ENCODE measurements at places on chromosomes 6 and 20.
A peak's percentile ranks its signal among the peaks of the same experiment; 100 is the strongest.

GRCh38 chr20:24257171-24257570 is 212.3 kb upstream of the SYNDIG1 start:
- DNase-seq: no peak

DNA sequence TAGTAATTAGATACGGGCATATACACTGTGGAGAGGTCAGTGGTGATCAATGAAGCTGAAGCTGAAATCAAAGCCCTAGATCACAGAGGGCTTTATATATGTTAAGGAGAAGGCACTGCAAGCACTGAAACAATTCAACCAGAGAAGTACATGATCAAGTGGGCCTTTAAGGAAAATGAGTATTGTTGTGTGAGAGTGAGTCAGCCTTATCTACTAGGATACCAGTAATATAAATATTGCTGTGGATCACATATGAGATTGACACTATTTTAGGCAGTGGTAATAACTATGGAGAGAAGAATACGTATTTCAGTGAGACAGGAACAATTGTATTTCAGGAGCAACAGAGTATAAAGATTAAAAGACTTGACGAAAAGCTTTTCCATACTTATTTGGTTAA is 1172.2 kb upstream of the GJE1 start:
- DNase-seq: no peak

GRCh38 chr6:39811835-39812345 is 19.7 kb downstream of the DAAM2 start:
- DNase-seq: no peak

- peak; percentile 40 for DNase-seq
Observed at GRCh38 chr6:34143884-34144580, 1.9 kb downstream of the GRM4 start.

- DNase-seq: no peak
Observed at GRCh38 chr6:89359561-89359960, 7.0 kb upstream of the UBE2J1 start.

DNA sequence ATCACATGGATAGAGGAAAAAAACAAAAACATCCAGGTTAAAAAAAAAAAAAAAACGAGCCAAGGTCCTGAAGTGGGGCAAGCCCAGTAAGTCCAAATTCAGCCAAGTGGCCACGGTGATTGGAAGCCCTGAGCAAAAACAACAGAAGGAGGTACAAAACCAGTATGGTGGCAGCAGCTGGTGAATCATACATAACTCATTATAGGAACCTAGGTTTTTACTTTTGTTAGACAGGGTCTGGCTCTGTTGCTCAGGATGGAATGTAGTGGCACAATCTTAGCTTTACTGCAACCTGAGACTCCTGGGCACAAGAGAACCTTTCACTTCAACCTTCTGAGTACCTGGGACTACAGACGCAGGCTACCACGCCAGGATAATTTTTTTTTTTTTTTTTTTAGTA is 22.7 kb upstream of the MYB start:
- DNase-seq: no peak

GRCh38 chr6:82882363-82883023 is 183.1 kb downstream of the UBE3D start:
- DNase-seq: no peak

DNA sequence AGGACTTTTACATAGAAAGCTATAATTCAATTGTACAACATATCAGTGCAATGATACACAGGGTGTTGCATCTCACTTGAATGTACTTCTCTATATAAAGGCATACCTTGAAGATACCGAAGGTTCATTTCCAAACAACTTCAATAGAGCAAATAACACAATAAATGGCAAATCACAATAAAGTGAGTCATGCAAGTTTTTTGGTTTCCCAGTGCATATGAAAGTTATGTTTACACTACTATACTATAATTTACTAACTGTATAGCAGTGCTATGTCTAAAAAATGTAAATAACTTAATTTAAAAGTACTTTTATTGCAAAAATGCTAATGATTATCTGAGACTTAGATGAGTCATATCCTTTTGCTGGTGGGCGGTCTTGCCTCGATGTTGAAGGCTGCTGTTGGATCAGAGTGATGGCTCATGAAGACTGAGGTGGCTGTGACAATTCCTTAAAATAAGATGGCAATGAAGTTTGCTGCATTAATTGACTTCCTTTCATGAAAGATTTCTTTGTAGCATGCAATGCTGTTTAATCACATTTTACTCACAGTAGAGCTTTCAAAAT is 188.8 kb downstream of the TASP1 start:
- DNase-seq: no peak

DNA sequence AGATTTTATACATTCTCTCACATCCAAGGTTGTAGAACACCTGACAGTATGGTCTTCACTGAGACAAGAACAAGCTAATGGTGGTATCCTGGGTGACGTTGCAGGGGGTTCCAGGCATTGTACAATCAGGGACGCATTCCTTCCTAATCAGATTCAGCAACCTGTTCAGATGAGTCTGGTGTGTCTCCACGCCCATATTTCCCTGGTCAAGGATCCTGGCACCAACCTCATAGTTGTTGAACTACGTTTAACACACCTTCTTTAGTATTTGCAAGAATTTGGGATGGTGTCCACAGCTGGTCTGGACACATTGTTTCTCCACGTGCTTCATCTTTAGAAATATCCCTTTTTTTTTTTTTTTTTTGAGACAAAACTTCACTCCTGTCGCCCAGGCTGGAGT is 161.0 kb upstream of the CDYL start:
- DNase-seq: no peak

- no peak for DNase-seq
Observed at GRCh38 chr6:42138630-42139619, 3.5 kb downstream of the C6orf132 start.

- DNase-seq: no peak
Observed at GRCh38 chr6:48109944-48110343, 1.1 kb downstream of the PTCHD4 start.

DNA sequence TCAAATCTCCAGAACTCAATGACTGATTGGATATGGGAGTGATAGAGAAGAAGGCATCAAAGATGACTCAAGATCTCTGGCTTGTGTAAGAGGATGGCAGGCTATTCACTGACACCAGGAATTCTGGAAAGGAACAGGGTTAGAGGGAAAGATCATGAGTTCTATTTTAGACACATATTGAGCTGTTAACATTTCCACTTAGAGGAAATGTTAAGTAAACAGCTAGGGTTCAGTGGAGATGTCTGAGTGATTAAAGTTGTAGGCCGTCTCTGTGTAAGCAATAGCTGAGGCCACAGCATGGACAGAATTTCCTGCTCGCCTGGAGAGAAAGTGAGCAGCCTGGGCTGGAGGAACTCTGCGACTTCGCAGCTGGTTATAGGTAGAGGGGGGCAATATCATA is 21.0 kb downstream of the ZC3H12D start:
- DNase-seq: no peak

DNA sequence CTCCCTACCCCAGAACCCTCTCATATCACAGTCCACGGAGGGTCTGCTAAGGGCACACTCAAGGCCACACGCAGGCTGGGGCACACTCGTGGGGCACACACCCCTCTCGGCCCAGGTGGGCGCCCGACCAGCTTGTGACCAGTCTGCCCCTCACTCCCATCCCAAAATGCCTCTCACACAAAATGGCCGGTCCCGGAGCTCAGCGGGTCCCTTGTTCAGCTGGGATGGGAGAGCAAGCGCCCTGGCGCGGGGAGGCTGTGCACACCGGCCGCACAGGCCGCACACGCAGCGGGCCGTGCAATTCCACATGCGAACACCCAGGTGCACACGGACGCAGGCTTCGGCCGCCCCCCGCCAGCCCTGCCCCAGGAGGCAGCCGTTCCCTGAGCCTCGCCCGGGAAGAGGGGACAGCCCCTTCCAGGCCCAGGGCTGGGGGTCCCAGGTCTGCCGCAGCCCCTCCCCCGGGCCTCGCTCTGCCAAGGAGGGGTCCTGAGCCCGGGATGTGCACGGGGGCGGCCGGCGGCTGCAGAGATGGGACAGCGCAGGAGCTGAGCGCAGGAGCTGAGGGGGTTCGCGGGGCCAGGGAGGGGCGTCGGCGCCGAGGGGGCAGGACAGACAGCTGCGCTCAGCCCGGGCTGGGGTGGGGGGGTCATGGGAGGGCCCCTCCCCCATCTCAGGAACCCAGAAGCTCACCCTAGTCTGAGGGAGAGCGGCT is 1.3 kb downstream of the KCNQ2 start:
- DNase-seq: no peak

DNA sequence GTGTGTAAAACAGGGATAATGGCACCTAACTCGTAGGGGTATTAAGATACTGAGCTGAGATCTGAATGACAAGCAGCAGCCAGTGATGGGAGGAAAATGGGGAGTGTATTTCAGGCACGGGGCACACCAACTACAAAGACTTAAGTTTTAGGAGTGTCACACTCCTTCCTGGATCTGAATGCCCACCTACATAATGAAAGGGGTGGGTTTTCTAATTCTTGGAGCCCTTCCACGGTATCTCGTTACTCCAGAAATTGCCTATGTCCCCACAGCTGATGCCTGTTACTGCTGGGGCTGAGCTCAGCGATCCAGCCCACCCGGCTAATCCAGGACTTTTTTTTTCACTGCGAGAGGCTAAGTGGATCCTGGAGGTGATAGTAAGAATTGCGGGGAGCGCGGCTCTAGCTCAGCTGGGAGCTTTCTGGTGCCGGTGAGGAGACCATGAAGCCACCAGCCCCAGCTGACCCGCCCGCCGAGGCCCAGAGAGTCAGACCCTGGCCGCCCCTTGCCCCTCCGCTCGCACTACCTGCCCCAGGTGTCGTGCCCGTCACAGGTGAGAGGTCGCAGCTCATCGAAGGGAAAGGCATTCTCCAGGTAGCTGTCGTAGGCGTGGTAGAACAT is 727 bp downstream of the EDEM2 start:
- no peak for DNase-seq

DNA sequence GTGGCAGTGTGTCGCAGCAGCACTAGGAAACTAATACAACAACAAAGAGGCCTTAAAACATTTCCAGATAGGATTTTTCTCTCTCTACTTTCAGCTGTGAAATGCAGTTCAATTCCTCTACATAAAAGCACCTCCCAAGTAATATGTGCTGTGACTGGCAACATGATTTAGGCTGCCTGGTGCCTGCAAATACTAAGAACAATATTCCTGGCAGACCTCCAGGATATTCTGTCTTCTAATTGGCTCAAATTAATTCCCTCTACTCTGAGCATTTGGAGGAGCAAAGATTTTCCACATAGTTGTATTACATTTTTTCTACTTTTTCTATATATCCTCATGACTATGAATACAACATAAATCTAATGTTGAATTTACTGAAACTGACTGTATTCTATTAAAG is 33.2 kb downstream of the SCGN start:
- DNase-seq: no peak

DNA sequence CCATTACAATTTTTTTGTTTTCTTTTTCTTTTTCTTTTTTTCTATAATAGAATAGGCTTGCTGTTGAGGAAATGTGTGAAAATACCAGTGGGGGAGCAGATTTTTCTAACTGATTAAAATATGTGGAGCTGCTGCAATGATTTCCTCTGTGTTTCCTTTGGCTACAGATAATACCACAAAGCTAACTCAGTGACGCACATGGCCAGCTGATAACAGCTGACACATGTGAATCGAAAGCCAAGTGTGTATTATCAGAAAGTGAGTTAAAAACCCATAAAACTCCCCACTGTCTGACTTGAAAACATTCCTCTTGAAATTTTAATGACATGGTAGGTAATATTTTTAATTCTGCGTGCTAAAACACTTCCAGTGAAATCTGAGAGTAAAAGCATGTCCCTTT is 70.8 kb upstream of the AHI1 start:
- DNase-seq: peak; percentile 36

GRCh38 chr6:166760288-166760687 is 133.2 kb upstream of the RPS6KA2 start:
- no peak for DNase-seq

DNA sequence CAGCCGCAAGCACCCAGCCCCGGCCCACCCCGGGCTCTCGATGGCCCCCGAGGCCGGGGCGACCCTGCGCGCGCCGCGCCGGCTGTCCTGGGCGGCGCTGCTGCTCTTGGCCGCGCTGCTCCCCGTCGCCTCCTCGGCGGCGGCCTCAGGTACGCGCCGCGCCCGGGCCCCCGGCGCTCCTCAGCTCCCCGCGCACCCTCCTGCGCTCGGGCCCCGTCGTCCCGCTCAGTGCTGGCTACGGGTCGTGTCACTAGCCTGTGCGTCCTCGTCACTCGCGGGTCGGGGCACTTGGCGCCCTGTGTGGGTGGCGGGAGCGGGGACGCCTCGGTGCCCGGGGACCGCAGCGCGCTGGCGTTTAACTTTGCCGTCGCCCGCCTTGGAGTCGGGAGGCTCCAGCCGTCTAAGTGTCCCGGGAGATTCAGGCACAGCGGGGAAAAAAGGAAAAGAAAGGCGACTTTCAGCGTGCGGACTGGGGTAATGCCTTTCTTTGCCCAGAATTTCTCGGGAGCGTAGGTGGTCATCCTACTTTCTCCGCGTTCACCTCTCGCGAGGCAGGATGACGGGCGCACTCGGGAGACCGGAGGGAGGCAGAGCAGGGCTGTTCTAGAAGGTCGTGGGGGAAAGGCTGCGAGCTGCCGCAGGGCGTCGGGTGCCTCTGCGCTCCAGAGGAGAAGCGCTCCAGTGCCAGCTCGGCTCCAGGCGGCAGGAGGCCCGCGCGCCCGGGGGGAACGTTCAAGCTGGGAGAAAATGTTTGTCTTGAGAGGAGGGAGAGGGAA is 545 bp downstream of the FNDC1 start:
- DNase-seq: no peak

DNA sequence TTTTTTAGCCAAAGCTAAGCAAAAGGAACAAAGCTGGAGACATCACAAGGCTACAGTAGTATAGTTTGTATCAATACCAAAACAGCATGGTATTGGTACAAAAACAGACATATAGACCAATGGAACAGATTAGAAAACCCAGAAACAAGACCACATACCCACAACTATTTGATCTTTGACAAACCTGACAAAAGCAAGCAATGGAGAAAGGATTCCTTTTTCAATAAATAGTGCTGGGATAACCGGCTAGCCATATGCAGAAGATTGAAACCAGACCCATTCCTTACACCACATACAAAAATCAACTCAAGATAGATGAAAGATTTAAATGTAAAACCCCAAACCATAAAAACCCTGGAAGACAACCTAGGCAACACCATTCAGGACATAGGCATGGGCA is 5.0 kb downstream of the RFPL4B start:
- no peak for DNase-seq

DNA sequence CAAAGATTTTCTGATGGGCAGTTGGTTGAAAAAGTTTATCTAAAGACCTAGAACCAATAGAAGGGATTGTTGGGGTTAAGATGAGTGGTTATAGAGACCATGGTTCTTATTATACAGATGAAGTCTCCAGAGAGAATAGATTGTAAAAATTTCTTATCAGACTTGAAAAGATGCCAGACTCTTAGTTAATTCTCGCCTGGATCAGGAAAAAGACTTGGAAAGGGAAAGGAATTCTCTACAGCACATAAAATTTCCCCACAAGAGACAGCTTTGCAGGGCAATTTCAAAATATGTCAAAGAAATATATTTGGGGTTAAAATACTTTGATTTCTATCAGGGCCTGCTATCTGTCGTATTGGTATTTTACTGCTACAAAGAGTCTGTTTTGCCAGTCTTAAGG is 582.6 kb downstream of the UTRN start:
- no peak for DNase-seq

Data from CD4-positive, alpha-beta T cell treated with Interleukin-1 beta for 1 hour (primary cell).